ENCODE measurements at places on chromosomes 3 and 15. TPM values are rescaled to one million over a fixed set of nuclear protein-coding genes. Genes with fewer than 3 reads are reported as not detected.

Gene NR2E3
- total RNA-seq = 0.83 TPM

Gene CLEC3B
- total RNA-seq = not detected

Gene PTPN9
- total RNA-seq = 31.1 TPM

Gene DOCK3
- 0.19 TPM for total RNA-seq

Gene MAP1A
- total RNA-seq = 0.27 TPM

Gene RHCG
- 0.59 TPM for total RNA-seq

Gene CHST14
- total RNA-seq = 11.5 TPM

Gene TLR9
- 0.27 TPM for total RNA-seq

Gene MAP2K5
- total RNA-seq = 22.2 TPM

Gene ITIH4
- total RNA-seq = 3.0 TPM

Gene ACTRT3
- 2.2 TPM for total RNA-seq

Gene GOLGA8M
- total RNA-seq = not detected

Gene ASB14
- 0.40 TPM for total RNA-seq

Gene PEX11A
- total RNA-seq = 6.7 TPM

Gene SLC9C1
- total RNA-seq = not detected

Gene XCR1
- total RNA-seq = not detected

Gene LTK
- 0.24 TPM for total RNA-seq

Gene MORC1
- not detected for total RNA-seq

Gene CHST2
- total RNA-seq = 0.34 TPM

Gene DMXL2
- 14.8 TPM for total RNA-seq

Gene WDR93
- not detected for total RNA-seq

Gene NAALADL2
- total RNA-seq = 36.7 TPM

Gene LTF
- total RNA-seq = not detected

Gene SCN11A
- not detected for total RNA-seq

Gene ACKR2
- total RNA-seq = 1.5 TPM

Gene LSAMP
- total RNA-seq = 0.90 TPM

Gene PHLDB2
- total RNA-seq = 30.7 TPM

Gene USP4
- 43.5 TPM for total RNA-seq

Gene SLC22A14
- total RNA-seq = 1.8 TPM

Gene P2RY13
- total RNA-seq = not detected

Gene CCDC9B
- 85.6 TPM for total RNA-seq

Gene RAMAC
- total RNA-seq = 34.5 TPM

Gene HRH1
- 9.1 TPM for total RNA-seq

Gene ROPN1B
- total RNA-seq = 0.92 TPM

Gene ANKRD34C
- not detected for total RNA-seq

Gene UROC1
- not detected for total RNA-seq

Gene CELF6
- 0.19 TPM for total RNA-seq

Gene SLC51A
- not detected for total RNA-seq

Gene CTDSPL2
- 38.0 TPM for total RNA-seq

Gene AHSG
- 0.24 TPM for total RNA-seq

Gene TRH
- total RNA-seq = not detected

Gene GOLGA6L25
- total RNA-seq = not detected

Gene CHRNA3
- total RNA-seq = not detected

Gene UPK1B
- 32.8 TPM for total RNA-seq

Gene PAQR9
- 1.3 TPM for total RNA-seq

Gene CP
- 5.4 TPM for total RNA-seq

Gene RYR3
- not detected for total RNA-seq

Gene ARHGEF26
- 19.0 TPM for total RNA-seq

Gene CX3CR1
- total RNA-seq = not detected

Gene CSTA
- total RNA-seq = not detected

Gene TTC23
- 18.9 TPM for total RNA-seq

Measured in Calu3 (cell line).